ENCODE measurements at places on chromosomes 4 and X.

DNA sequence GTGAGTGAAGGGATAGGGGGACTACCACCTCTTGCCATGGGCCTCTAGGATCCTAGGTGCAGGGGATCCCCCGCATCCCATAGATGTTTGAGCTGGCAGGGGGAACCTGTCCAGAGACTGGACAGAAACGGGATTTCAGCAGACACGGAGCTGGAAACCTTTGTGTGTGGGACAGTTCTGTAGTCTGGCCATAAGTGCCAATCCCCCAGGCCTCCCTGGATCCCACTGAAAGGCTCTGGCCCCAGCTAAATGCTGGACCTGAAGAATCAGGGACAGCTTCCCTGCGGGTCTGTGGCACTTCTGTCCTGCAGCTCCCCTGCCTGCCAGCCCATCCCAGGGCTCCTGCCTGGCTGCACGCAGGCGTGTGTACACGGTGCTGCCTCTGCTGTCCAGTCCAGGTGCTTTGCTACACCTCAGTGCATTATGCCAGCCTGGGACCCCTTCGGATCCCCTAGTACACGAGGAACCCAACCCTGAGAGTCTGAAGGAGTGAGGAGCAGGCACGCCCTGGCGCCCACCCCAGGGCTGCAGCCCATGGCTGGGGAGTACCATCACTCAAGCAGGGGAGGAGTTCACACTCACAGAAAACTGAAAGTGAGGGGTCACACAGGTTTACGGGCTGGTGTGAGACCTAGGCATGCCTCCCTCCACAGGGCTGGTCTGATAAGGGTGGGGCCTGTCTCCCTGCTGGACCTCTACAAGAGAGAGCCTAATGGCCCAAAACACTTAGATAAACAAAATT is 703.0 kb downstream of the ARAP2 start:
- DNase-seq = no peak

DNA sequence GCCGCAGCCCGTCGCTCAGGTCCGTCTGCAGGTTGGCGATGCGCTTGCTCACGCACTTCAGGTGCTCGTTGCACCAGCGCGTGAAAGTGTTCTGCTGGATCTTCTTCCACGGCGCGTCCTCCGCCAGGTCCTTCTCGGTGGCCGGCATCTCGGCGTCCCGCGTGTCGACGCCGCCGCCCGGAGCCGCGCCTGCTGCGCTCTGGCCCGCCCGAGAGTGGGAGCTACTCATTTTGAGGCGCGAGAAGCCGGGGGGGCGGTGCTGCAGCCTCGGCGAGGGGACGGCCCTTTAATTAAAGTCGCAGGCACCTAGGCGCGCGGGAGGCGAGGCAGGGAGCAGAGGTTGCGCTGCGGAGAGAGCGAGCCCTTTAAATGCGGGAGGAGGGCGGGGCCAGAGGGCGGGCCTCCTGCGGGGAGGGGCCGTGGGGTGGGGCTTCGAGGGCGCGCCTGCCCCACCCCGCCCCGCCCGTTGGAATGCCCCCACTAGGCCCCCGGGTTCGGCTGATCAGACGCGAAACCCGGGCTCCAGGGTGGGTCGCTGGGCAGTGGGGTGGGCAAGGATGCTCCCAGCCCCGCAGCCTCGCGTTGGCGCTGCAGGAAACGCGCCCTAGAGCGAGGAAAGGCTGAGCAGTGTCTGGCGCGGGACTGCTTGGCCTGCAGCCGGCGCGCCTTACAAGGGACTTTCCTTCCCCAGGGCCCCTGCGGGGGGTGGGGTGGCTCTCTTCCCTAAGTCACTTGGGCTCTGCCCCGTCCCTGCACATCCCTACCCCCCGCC is 3.2 kb downstream of the FLNA start:
- peak; percentile 90 for DNase-seq

DNA sequence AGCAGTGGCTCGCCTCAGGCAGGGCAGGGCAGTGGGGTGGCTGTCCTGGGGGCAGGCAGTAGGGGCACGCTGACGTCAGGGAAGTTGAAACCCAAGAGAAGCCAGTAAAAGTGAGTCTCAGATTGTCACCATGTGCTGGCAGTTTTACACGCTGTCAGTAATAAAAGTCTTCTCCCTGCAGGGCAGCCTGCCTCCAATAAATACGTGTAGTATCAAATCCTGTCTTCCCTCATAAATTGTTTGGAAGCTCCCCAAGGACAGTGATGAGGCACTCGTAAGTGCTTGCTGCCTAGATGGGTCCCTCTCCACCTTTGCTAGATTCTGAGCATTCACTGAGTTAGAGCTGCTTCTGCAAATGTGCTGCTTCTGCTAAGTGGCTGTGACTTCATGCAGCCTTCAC is 60.8 kb upstream of the MSANTD1 start:
- DNase-seq = no peak

- DNase-seq = no peak
Measured at GRCh38 chr4:75037252-75037651, 104.3 kb downstream of the PARM1 start.

DNA sequence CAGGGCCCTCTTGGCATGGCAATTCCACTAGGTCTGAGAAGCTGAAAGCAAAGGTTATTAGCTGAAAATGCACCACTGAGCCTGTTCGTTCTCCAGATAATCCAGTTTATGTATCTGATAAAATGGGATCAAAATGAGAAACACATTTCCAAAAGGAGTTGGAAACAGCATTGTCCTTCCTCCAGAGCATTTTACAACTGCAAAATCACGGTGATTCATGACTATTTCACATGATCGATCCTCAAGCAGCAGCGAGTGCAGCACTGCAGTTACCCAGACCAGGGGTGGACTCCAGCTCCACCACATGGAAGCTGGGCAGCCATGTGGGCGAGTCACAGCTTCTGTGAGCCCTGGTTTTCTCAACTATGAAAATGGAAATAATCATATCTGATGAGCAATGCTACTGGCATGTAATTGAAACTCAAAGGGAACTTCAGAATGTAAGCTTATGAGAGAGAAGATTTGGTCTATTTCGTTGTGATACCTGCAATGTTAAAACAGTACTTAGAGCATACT is 78.7 kb upstream of the MSX1 start:
- no peak for DNase-seq

DNA sequence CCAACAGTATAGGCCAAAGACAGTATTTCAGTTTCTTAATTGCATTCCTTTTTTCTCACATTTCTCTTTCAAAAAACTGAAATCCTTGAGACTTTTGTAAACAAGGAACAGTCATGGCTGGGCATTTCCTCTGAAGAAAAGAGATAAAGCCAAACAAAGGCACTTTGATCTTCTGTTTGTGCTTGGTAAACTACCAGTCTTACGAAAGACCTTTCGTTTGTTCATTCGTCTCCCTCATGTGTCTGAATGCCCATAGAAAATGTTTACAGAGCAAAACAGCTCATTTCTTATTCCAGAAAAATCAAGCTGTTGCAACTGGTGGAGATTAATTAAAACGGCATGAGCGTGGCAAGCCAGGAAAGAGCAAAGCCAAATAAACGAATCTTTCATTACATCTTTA is 178.0 kb downstream of the GASK1B start:
- peak; percentile 56 for DNase-seq

DNA sequence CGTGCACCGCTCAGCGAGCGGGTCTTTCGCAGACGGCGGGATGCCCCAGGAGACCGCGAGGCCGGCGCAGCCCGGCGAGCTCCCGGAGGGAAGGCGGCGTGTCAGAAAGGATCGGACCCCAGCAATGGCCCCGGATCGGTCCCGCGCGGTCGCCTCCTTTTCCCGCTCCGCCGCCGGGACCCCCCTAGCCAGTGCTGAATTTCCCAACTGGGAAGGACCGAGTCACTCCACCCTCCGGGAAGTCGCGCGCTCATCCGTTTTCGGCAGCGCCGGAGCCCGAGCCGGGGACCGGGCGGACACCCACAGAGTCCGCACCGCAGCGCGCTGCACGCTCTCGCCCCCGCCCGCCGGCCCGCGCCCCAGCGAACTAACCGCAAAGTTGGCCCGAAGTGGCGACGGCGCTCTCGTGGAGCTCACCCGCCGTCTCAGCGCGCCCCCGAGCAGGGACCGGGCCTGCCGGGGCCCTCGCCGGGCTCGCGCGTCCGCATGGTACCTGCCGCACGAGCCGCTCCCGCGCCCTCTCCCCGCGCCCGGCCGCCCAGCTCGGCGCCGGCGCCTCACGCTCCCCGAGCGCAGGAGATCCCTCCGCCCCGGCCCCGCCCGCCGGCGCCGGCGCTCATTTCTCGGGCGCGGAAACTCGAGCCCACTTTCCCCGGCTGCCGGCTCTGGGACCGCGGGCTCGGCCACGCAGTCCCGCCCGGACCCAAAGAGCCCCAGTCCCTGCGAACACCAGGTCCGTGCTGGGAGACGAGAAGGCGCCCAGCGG is at the start of gene FAT1:
FAT1 (minus strand) TSS at position 565 of the 766 bp plus-strand sequence. CDS start 14,029 bp downstream, outside the sequence.
- peak; percentile 59 for DNase-seq

DNA sequence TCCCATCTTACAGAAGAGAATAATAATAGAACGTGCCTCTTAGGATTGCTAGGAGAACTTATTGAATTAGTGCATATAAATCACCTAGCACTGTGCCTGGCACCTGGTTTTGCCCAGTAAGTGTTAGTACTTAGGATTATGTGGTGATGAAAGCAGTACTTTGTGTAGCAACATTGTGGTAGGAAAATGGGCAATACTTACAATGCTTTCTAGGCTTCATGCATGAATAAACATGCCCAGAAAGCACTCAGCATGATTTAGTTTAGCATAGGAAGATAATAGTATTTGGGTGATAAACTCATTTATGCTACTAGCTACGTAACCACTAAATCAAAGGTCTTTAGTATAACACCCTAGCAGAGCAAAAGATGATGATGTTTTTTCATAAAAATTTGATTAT is 105.6 kb downstream of the NEUROG2 start:
- no peak for DNase-seq

DNA sequence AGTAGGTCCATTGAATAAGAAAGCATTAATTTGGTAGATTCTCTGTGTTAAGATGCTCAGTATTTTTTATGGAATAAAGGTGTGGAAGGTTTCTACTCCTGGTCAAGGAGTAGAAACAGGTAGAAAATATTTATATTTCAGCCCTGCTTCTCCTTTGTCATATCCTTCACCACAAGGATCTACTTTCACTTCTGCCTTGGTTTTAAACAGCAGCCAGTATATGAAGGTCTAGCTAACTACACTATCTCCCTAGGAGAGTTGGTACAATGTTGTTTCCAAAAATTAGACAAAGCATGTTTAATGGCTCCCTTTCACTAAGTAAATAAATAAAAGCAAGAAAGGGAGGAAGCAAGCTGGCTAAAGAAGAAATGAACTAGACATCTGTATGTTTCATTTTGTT is 44.6 kb upstream of the GYPA start:
- no peak for DNase-seq

- DNase-seq = no peak
Measured at GRCh38 chr4:70197842-70198241, 2.3 kb downstream of the ODAM start.

- peak; percentile 76 for DNase-seq
Measured at GRCh38 chrX:119502727-119503483, 34.7 kb downstream of the SLC25A5 start.

DNA sequence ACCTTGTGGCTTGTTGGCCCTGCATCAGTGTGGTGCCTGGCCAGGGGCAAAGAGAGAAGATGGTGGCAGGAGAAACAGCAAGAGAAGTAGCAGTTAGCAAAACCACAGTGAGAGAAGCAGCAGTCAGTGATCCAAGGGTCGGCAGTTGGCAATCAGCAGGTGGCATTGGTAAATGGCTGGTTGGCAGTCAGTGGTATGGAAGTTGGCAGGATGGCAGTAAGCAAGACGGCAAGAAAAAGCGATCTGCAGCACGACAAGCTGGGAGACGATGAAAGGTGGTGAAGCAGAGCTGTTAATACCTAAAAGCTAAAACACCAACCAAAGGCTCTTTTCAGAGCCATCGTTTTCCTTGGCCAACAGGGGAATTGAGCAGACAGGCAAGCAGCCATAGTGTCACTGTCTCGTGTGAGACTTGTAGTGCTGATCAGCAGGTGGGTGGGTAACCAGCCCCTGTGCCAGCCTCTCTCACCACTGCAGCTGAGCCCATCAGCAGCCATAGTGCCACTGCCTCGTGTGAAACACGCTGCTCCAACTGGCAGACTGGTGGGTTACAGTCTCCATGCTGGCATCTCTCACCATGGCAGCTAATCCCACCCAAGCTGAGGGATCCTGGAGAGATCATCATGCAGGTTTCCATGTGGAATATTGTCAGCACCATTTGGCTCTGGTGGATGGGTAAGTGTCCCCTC is 2078.4 kb downstream of the PCDH7 start:
- peak; percentile 18 for DNase-seq

- DNase-seq = no peak
Measured at GRCh38 chr4:145731028-145731427, 51.1 kb downstream of the C4orf51 start.

DNA sequence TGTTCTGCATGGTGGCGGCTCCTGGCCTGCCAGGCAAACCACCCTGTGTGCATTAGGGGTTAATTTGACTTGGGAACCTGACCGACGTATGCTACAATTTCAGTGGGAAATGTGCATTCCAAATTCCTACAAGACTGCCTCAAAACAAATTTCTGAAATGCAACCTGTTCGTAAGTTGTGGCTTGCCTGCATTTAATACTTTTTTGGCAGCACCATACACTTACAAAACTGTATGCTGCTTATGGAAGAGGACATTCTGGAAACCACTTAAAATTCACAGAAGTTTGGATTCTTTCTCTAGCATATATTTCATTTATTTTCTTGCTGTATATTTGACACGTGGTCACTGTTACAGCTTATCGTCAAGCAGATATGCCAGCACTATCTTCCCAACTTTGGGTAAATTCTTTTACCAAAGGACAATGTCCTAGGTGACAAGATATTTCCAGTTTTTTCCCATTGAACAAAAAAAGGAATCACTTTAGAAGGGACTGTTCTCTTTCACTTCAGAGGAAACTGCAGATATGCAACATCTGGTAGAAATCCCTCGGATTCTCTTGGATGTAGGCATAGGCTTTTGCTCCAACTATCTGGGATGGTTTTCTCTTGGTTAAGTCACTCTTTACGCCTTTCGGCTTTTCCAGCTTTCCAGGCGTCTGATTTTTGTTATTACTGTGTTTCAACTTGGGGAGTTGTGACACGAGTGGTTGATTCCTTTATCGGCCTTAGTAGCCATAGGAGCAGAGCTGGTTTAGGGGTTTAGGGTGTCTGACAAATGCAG is 9.7 kb upstream of the TENM3 start:
- DNase-seq = no peak

GRCh38 chr4:177391287-177391686 is 51.0 kb downstream of the AGA start:
- DNase-seq = no peak

DNA sequence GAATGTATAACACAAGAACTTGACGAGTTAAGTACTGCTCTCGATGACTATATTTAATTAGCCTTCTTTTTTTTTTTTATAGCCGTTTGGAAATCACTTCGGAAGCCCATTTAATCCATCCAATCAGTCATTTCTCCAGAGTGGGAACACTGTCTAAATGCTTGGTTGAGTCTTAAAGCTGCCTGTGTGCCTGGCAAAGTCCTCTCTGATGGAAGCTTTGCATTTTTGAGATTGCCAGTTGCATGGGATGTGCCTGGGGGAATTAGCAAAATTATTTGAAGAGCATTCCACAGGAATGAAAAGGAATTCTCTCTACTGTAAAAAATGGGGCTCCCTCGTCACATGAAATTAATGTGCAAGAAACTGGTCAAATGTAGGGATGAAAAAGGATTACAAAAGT is 398.8 kb upstream of the RPS6KA3 start:
- DNase-seq = no peak

DNA sequence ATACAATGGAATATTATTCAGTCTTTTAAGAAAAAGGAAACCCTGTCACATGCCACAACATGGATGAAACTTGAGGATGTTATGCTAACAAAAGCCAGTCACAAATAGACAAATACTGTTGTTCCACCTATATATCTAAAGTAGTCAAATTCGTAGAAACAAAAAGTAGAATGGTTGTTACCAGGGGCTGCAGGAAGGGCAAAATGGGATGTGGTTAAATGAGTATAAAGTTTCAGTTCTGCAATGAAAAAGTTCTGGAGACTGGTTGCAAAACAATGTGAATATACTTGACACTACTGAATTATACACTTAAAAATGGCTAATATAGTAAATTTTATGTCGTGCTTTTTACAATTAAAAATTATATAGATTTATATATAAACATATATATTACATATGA is 12.2 kb downstream of the SPOCK3 start:
- DNase-seq = no peak
